ELF-1 (cell line): ENCODE measurements at places on chromosomes 12 and 14.

- no peak for DNase-seq
These were observed 32.2 kb downstream of the SH2B3 start for GRCh38 chr12:111437816-111438454.

GRCh38 chr12:4104722-4105244, 168.8 kb upstream of the CCND2 start:
- no peak for DNase-seq

DNA sequence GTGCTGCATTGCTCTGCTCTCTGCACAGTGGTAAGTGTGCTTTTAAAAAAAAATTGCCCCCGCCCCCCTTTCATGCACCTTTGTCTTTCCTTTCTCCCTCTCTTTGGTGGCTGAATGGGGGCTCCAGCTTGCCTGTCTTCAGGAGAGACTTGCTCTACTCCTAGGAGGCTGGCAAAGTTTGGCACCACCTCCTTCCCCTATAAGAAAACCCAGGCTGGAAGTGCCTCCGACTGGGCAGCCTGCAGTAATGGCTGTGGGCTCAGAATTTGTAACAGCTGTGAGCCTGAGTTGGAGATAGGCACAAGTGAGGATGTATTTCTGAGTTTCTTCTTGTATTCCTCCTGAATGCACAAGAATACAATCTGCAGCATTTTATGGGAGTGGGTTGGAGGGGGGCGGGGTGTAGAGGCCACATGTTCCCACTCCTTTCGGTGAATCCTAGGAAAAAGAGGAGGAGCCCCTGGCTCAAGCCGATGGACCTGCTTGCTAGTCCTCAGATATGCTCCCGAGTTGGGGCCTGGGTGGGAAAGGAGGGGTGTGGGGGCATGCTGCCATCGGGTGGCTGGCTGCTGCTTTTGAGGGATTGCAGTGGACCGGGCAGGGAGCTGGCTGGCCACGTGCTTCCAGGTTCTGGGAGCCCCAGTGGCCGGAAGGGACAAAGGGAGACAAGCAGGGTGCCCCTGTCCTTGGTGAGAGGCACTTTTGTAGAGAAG, 124.3 kb downstream of the TSPAN9 start:
- DNase-seq = no peak

GRCh38 chr14:61147831-61148549, 133.1 kb downstream of the TMEM30B start:
- no peak for DNase-seq

DNA sequence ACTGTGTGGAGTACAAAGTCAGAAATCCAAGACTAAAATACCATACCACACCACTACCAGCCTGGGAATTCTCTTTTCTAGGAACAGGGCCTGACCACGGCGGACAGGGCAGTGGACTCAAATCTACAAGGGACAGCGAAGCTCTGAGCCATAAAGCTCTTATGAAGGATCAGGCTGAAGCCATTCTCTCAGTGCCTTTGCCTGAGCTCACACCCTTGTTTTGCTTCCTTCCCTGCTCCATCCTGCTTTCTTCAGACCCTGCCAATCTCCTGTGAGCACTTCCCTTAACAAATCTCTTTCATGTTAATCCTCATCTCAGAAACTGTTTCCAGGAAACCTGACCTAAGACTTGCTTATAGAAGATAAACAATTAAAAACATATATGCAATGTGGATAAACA, 398.5 kb downstream of the MDGA2 start:
- DNase-seq = no peak

DNA sequence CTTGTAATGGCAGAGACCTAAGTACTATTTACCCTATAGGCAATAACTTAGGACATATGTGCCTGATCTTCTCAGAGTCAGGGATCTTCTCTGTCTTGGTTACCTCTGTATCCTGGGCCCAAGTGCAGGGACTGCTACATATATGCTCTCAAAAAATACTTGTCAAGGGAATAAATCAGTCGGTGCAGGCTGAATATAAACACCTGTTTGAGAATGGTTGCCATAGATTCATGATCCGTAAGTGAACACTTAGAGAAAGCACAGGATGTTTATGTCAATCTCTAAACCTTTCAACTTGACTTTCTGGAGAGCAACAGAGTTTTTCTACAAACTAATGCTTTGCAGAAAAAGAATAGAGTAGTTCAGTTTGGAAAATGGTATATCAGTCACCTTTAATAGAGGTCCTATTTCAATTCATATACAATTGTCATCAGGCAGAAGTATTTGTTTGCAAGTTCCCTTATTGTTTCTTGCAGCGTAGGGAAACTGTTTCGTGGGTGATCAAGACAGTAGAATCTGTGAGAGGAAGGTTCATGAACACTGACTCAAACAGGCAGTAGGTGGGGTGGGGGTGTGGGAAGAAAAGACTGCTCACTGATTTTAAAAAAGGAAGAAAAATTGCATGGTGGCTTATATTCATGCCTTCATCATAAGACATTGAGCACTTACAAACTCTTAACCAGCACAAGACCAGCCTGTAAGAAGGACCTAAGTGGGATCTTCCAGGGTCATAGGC, 6.0 kb upstream of the UBE2N start:
- no peak for DNase-seq

GRCh38 chr12:88057994-88058718, 29.0 kb upstream of the C12orf50 start:
- DNase-seq = no peak

- no peak for DNase-seq
These were observed 151.0 kb downstream of the SLC38A4 start for GRCh38 chr12:46674800-46675199.

DNA sequence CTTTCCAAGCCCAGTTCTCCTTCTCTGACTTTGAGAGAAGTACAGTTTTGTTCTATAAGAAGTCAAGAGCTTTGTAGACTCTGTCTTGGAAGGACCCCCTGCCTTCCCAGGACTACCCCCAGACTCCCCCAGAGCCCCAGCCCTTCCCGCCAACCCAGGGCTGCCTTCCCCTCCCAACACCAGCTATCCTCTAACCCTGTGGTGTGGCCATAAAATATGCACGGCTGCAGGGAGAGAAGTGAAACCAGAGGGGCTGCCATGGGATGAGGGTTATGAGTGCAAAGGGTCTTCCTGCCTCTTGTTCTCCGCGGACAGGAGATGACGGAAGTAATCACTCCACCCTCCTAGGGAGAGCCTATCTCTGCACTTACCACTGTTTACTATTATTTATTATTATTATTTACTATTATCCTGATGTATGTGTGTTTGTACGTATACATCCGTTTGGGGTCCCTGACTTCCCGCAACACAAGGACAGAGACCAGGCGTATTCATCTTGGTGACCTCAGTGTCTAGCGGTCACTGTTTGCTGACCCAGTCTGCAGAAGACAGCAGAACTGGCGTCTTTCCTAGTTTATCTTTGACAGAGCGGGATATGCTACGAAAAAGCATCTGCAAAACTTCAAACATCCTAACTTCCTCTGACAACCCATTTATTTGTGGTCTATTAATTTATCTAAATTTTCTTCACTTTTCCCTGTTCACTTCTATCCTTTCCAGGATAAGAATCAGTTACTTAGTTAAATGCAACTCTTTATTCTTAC, 3.5 kb upstream of the SCNN1A start:
- DNase-seq = no peak

DNA sequence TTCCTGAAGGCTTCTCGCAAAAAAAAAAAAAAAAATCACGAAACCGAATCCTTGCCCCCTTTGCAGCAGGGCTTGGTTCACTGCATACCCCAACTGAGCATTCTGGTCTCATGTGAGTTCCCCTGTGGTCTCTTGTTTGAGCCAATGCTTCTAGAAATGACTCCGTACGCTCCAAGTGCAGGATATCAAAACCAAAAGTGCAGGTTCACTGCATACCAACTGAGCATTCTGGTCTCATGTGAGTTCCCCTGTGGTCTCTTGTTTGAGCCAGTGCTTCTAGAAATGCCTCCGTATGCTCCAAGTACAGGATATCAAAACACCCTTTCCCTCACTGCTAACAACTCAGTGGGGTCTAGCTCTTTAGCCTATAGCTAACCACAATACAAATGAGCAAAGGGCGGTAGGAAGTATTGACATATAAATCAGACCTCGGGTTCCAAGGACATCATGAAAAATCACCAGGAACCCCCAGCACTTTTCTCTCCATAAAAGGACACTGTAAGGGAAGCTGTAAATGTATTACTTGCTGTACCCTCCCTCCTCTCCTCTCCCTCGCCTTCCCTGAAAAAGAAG, 206.3 kb upstream of the NOS1 start:
- DNase-seq = no peak

DNA sequence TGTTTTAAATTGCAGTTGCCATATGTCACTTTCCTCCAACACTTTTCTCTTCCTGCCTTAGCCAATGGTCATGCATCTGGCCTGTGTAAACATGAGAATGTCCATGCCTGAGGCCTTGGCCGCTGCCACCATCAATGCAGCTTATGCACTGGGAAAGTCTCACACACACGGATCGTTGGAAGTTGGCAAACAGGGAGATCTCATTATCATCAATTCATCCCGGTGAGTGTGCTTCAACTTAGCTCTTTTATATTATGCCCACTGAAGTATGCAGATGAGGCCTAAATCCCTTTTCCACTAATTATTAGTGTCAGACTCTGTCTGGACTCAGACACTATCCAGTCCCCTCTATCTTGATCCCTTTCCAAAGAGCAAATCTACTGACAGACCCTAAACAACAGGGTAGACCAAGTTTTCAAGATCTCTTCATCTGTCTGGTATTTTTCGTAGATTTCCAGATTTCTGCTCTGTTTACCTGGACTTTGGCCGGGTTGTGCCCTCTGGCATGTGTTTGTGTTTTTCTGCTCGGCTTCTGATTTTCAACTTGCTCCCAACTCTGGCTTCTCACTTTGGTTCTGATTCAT, 23.2 kb downstream of the AMDHD1 start:
- no peak for DNase-seq

DNA sequence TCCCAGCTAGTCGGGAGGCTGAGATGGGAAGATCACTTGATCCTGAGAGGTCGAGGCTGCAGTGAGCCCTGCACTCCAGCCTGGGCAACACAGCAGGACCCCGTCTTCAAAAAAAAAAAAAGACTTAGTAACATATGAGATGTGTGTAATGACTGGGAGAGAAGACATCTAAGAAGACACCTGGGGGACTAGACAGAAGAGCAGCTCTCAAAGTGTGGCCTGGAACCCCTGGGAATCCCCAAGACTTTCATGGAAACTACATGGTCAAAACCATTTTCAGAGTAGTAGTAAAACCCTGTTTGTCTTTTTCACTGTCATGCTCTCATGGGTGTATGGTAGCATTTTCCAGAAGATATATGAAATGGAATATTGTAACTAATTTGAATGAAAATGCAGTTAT, 45.3 kb downstream of the R3HDM2 start:
- no peak for DNase-seq

- no peak for DNase-seq
These were observed 13.9 kb downstream of the PELI2 start for GRCh38 chr14:56131865-56132833.

DNA sequence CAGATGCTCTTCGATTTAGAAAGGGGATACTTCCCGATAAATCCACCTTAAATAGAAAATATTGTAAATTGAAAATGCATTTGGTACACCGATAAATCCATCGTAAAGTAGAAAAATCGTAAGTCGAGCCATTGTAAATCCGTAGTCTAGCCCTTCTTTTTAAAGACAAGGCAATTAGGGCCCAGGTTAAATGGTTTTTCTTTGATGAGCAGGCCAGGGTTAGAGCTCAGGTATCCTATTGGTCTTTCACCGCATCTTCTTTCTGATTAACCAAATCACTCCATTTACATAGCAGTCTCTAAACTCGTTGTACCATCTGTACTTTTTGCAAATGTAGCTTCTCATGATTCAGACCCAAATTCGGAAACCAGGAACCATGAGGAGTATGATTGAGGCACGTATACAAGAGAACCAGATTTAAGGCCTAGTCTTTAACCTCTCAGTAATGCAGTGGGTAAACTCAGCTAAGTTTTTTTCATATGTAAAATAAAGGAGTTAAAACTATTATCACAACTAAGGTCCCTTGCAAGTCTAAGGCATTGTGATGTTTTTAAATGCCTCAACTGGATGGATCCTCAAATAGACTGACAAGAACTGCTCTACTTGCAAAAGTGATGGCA, 2.2 kb upstream of the YAF2 start:
- peak; percentile 10 for DNase-seq

- DNase-seq = no peak
These were observed 61.5 kb upstream of the FZD10 start for GRCh38 chr12:130100634-130101362.

DNA sequence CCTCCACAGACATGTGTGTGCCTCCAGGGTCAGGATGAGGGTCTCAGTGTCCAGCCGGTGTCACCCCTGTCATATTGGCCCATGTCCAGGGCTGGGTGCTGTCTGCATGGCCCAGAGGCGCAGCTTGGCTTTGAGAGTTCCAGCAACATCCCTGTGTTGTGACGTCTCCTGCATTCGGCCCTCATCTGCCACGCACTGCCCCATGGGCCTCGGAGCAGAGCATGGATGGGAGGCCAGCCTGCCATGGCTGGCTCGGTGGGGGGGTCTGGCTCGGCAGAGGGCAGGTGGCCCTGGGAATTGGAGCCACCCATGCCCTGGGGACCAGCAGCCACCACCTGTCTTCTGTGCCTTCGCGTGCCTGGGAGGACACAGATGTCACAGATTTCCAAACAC, 10.8 kb upstream of the TEX22 start:
- DNase-seq = no peak

DNA sequence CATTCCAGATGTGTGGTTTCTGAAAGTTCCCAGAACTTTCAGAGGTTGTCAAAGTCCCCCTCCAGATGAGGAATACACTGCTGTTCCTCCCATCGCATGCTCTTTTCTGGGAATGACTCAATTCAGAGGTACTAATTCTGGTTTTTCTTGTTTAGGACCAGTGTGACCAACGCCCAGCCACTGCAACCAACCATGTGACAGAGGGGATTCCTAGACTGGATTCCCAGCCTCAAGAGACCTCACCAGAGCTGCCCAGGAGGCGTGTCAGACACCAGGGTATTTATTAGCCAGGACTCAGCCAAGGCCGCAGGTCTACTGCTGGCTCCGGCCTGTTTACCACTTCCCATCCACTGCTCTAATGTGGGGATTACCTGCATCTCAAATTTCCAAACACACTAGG, 24.2 kb downstream of the TRAFD1 start:
- peak; percentile 87 for DNase-seq

- no peak for DNase-seq
These were observed 44.7 kb downstream of the TMEM117 start for GRCh38 chr12:43880547-43880946.

DNA sequence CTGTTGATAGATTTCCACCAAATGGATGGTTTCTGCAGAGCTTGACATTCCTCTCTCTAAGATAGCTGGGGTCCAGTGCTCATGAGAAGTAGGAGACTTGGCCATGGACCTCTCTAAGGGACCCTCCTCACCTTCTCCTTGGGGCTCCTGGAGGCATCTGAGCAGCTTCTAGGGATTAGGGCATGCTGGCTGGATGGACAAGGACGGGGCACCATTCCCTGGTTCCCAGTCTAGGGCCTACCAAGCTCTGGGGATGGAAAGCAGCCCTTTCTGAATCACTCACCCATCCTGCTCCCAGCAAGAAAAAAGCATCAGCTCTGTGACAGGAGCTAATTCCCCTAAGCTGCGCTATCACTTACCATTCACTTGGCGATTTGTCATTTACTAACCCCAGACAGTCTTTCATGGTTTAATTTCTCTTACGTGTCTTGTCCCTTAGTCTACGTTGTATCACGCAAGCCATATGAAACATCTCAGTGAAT, 39.5 kb downstream of the VWF start:
- DNase-seq = no peak

- DNase-seq = no peak
These were observed 113.0 kb downstream of the AACS start for GRCh38 chr12:125178222-125178621.
